Activated T-helper 17 cell treated with anti-CD3 and anti-CD28 coated beads, Interleukin-2, amount 50 U/mL, for 72 hours (primary cell): ENCODE measurements at places on chromosomes 3 and 15. TPM values are rescaled to one million over a fixed set of nuclear protein-coding genes. Genes with fewer than 3 reads are reported as not detected.

DNA sequence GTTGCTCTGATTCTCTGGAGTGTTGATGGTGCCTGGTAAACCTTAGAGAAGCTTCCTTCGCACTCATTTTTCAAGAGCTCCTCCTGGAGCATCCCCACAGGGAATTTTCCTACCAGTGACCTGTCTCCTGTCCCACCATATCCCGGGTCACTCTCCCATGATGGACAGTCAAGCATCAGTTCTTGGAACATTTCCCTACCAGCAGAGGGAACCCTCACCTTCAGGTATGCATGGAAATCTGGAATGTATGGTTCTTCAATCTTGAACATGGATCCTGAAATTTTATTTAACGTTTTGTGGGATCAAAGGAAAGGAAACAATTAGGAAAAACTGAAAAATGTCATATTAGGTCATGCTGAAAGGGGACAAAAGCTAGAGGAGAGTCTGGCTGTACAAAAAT lies 153.8 kb downstream of the SPATA16 start:
- H3K4me3 ChIP-seq: no peak overlapping the region
- peaks cover 4% of the 10 kb centered on the region for H3K27me3 ChIP-seq
- no peaks in the 10 kb centered on the region for H3K36me3 ChIP-seq
- no peak for ATAC-seq
- no peaks in the 10 kb centered on the region for H3K4me1 ChIP-seq

DNA sequence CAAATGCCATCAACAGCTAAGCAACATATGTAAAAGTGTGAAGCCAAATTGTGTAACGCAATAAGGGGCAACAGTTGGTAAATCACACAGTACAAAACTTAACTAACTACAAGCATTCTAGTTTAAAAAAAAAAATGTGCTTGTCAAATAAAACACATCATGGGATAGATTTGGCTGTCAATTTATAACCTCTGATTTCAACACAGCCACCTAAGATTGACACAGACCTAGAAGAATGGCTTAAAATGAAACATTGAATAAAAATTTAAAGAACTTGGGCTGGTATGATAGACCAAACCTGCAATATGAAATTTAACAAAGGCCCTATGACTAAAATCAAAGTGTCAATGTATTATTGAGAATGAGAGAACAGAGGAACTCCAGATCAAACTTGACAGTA lies 148.4 kb downstream of the NR1I2 start:
- no peaks in the 10 kb centered on the region for H3K27me3 ChIP-seq
- H3K4me1 ChIP-seq: peaks cover 7% of the 10 kb centered on the region
- no peak overlapping the region for H3K27ac ChIP-seq
- no peak overlapping the region for H3K4me3 ChIP-seq
- peaks cover 6% of the 10 kb centered on the region for H3K36me3 ChIP-seq

- H3K4me1 ChIP-seq: no peaks in the 10 kb centered on the region
- H3K27ac ChIP-seq: no peak overlapping the region
- no peaks in the 10 kb centered on the region for H3K36me3 ChIP-seq
- H3K27me3 ChIP-seq: peaks cover 9% of the 10 kb centered on the region
- peak; percentile 34 for ATAC-seq
Observed at GRCh38 chr3:98962189-98962930, 60.9 kb upstream of the DCBLD2 start.

DNA sequence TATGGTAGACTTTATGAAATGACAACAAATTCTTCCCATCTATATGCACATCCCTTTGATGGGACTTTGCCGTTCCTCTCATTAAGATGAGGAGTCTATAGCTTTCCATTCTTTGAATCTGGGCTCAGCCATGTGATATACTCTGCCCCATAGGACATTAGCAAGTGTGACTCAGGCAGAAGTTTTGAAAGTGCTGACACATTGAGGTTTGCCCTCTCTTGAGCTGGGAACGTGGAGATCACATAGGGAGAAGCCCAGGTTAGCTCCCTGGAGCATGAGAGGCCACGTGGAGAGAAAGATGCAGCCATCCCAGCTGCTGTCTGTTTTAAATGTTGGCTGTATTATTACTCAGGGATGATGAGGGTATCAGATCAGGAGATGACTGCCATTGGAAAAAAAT lies 67.7 kb upstream of the OXTR start:
- no peaks in the 10 kb centered on the region for H3K4me1 ChIP-seq
- H3K27ac ChIP-seq: no peak overlapping the region
- no peak overlapping the region for H3K4me3 ChIP-seq
- H3K27me3 ChIP-seq: no peaks in the 10 kb centered on the region
- no peaks in the 10 kb centered on the region for H3K36me3 ChIP-seq
- no peak for ATAC-seq

The GOLGA8R gene
- total RNA-seq: 1.6 TPM

DNA sequence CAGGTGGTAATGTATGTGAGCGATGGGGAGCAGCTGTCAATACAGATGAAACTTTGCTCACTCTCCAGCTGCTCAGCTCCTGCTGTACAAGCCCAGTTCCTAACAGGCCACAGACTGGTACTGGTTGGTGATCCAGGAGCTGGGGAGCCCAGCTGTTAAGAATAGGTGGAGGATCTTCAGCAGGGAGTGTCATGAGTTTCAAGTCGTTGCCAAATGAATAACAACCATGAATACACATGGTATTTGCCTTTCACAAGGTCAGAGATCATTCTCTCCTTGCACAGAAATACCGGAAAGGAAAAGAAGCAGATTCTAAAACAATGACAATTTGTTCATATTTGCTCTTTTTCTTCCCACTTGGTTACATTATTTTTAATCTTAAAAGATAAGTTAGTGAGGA lies 5.1 kb downstream of the PLSCR1 start:
- no peaks in the 10 kb centered on the region for H3K27me3 ChIP-seq
- no peak overlapping the region for H3K4me3 ChIP-seq
- H3K27ac ChIP-seq: no peak overlapping the region
- ATAC-seq: no peak

- ATAC-seq: no peak
- H3K27ac ChIP-seq: no peak overlapping the region
- no peaks in the 10 kb centered on the region for H3K4me1 ChIP-seq
- no peaks in the 10 kb centered on the region for H3K36me3 ChIP-seq
- H3K4me3 ChIP-seq: no peak overlapping the region
Observed at GRCh38 chr3:159757341-159758060, 231.1 kb upstream of the IL12A start.

DNA sequence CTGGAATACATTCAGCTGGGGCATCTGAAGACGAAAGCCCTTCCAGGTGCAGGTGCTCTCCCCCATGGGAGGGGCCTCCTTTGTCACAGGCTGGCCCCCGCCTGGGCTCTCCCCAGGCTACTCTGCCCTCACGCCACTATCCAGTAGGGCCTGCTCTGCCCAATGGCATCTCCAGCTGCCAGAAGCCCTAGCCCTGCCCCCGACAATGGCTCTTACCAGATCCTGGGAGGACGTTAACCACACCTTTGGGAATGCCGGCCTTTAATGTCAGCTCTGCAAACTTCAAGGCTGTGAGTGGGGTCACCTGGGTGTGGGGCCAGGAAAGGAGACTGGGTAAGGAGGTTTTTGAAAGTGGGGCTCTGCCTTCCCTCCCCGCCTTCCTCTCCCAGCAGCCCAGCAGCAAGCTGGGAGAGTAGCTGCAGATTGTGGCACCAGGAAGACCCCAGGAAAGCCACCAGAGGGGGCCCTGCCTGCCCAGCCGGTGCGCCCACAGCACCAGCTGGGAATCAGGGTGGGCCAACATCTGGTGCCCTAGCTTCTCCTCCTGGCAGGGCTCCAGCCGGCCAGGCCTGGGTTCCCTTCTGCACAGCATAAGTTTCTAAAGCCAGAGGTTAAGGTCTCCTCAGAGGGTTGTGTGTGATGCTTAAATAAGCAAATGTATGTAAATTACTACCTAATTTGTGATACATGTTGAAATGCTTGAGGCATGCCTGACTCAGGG lies 40.4 kb upstream of the SLC41A3 start:
- no peaks in the 10 kb centered on the region for H3K4me1 ChIP-seq
- no peak overlapping the region for H3K4me3 ChIP-seq
- no peak for ATAC-seq
- no peak overlapping the region for H3K27ac ChIP-seq

- peak; percentile 62 for ATAC-seq
- H3K27ac ChIP-seq: peak overlapping the region; percentile 92
- H3K27me3 ChIP-seq: no peaks in the 10 kb centered on the region
- H3K4me3 ChIP-seq: peak overlapping the region; percentile 80
Observed at GRCh38 chr15:88648357-88649214, 9.8 kb downstream of the ISG20 start.

GRCh38 chr3:94423578-94423977 lies 360.7 kb downstream of the NSUN3 start:
- no peaks in the 10 kb centered on the region for H3K36me3 ChIP-seq
- H3K27ac ChIP-seq: no peak overlapping the region
- H3K4me1 ChIP-seq: no peaks in the 10 kb centered on the region
- no peaks in the 10 kb centered on the region for H3K27me3 ChIP-seq

DNA sequence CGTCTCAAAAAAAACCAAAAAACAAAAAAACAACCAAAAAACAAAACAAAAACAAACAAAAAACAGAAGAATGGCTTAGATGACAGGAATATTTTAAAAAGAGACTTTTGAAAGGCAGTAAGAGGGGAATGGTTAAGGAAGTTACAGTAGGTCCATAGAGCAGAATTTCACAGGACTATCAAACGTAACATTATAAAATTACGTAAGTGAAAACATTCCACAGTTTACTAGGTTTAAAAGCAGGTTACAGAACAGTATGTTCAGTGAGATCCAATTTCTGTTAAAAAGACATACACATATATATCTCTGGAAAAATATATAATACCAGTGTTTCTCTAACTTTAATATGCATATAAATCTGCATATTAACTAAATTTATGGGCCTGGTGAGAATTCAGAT lies 50.2 kb upstream of the MUC13 start:
- H3K4me3 ChIP-seq: no peak overlapping the region
- H3K27ac ChIP-seq: no peak overlapping the region
- H3K36me3 ChIP-seq: peaks cover 48% of the 10 kb centered on the region
- ATAC-seq: no peak
- no peaks in the 10 kb centered on the region for H3K4me1 ChIP-seq

The ABI3BP gene
- total RNA-seq: not detected

DNA sequence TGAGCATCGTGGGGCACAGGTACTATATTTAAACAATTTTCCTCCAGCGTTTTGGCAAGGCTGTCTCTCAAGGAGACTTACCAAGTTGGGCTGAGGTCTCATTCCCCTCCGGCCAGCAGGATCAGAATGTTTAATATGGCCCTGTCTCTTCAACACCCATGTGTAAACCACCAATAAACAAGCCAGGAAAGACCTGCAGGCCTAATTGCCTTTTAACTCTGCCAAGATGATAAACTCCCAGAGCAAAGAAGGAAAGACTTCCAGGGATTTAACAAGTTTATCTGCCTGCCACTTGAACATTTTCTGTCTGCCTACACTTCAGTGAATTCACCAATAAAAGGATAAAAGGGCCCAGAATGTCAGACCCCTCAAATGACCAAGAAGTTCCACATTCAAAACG lies 130.3 kb upstream of the WNT5A start:
- H3K36me3 ChIP-seq: no peaks in the 10 kb centered on the region
- H3K4me1 ChIP-seq: no peaks in the 10 kb centered on the region
- H3K27me3 ChIP-seq: peaks cover 6% of the 10 kb centered on the region
- no peak overlapping the region for H3K4me3 ChIP-seq
- H3K27ac ChIP-seq: no peak overlapping the region
- no peak for ATAC-seq

The SLC26A6 gene
- 34.9 TPM for total RNA-seq

GRCh38 chr3:197394464-197395321 lies 96.3 kb upstream of the DLG1 start:
- peaks cover 23% of the 10 kb centered on the region for H3K27me3 ChIP-seq
- ATAC-seq: peak; percentile 97
- no peaks in the 10 kb centered on the region for H3K36me3 ChIP-seq
- peaks cover 30% of the 10 kb centered on the region for H3K4me1 ChIP-seq

- no peaks in the 10 kb centered on the region for H3K27me3 ChIP-seq
- ATAC-seq: no peak
- peaks cover 43% of the 10 kb centered on the region for H3K36me3 ChIP-seq
- H3K4me1 ChIP-seq: peaks cover 38% of the 10 kb centered on the region
- H3K4me3 ChIP-seq: no peak overlapping the region
- peak overlapping the region; percentile 34 for H3K27ac ChIP-seq
Observed at GRCh38 chr15:67152429-67152828, 87.0 kb downstream of the SMAD3 start.

DNA sequence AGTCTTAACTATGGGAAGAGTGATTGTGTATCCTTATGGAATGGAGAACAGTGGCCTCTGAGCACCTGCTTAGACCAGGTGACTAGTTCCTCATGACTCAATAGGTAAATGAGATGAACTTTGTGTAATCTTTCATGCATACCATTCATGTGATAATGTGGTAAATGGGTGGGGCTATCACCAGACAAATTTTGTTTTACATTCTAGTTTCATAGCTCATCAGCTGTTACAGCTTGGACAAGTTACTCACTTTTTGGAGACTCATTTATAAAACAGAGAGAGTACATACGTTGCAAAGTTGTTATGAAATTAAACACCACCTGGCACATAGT lies 103.7 kb upstream of the TGFBR2 start:
- peaks cover 37% of the 10 kb centered on the region for H3K4me1 ChIP-seq
- H3K4me3 ChIP-seq: peak overlapping the region; percentile 60
- H3K27me3 ChIP-seq: peaks cover 3% of the 10 kb centered on the region
- ATAC-seq: peak; percentile 63
- H3K27ac ChIP-seq: peak overlapping the region; percentile 82

The HESX1 gene
- total RNA-seq: 0.65 TPM

The SLC2A2 gene
- not detected for total RNA-seq

The U2SURP gene
- 161 TPM for total RNA-seq

The KLHDC8B gene
- total RNA-seq: 3.7 TPM

The KLF15 gene
- total RNA-seq: 0.16 TPM

DNA sequence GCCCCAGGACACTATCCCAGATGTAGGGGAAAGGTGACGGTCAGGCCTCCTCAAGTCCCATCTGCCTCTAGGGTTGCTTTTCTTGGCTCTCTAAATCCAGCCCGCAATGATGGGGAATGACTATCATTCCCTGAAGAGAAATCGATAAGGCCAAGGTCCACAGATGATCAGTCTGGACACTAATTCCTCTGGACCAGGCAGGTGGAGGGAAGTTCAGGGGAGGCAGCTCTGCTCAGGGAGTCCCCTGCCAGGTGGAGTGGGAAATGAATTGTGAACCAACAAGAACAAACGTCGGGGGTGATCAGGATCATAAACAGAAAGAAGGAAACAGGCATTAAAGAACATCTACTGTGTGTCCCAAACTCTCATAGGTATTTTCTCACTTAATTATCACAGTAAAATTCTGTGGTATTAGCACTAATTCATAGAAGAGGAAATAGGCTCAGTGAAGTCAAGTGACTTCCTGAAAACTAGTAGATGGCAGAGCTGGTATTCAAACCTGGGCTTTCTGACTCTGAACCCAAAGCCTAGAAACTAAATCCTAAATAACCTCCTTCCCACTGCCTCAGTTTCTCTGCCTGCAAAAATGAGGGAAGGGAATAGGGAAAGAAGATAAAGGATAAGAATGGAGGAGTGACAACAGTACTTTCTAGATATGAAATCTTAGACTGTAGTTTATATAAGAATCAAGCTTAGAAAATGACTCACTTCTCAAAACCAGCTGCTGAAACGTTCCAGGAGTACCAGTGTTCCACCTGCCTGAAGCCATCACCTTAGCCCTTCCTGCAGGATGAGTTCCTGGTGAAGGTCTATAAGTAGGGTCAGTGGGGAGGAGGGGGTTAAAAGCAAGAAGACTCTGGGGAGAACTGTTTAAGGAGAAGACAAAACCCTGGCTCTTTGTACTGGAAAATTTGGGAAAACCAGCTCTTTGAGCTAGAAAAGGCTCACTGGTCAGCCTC lies 7.5 kb downstream of the BMF start:
- peak overlapping the region; percentile 58 for H3K27ac ChIP-seq
- H3K4me1 ChIP-seq: peaks cover 49% of the 10 kb centered on the region
- H3K36me3 ChIP-seq: peaks cover 19% of the 10 kb centered on the region
- no peak for ATAC-seq
